Activated CD4-positive, alpha-beta T cell treated with anti-CD3 and anti-CD28 coated beads, Interleukin-2, amount 10 ng/mL, durations not matched to agents 24 days and 14 days (primary cell): ENCODE measurements at places on chromosomes 6 and 20. TPM values are rescaled to one million over a fixed set of nuclear protein-coding genes. Genes with fewer than 3 reads are reported as not detected.

The MOXD1 gene
- 0.12 TPM in 1 of 2 replicates, not detected in the other for total RNA-seq

The C20orf96 gene
- total RNA-seq, result 5.7 and 6.7 TPM in 2 replicates

The TMEM244 gene
- not detected in 2 replicates for total RNA-seq

GRCh38 chr20:24677626-24678315 lies 208.3 kb downstream of the SYNDIG1 start:
- no peak overlapping the region for H3K4me3 ChIP-seq
- no peaks in the 10 kb centered on the region for H3K4me1 ChIP-seq
- DNase-seq, result no peak
- H3K27ac ChIP-seq, result no peak overlapping the region

GRCh38 chr6:169862892-169863525 lies 111.6 kb downstream of the ERMARD start:
- H3K36me3 ChIP-seq, result no peaks in the 10 kb centered on the region
- DNase-seq, result no peak
- no peak overlapping the region for H3K27ac ChIP-seq
- H3K4me3 ChIP-seq, result no peak overlapping the region
- H3K4me1 ChIP-seq, result peaks cover 5% of the 10 kb centered on the region

- H3K4me3 ChIP-seq, result no peak overlapping the region
- no peak overlapping the region for H3K27ac ChIP-seq
- H3K36me3 ChIP-seq, result no peaks in the 10 kb centered on the region
- no peak for DNase-seq
Observed at GRCh38 chr6:142597836-142598235, 296.0 kb downstream of the ADGRG6 start.

DNA sequence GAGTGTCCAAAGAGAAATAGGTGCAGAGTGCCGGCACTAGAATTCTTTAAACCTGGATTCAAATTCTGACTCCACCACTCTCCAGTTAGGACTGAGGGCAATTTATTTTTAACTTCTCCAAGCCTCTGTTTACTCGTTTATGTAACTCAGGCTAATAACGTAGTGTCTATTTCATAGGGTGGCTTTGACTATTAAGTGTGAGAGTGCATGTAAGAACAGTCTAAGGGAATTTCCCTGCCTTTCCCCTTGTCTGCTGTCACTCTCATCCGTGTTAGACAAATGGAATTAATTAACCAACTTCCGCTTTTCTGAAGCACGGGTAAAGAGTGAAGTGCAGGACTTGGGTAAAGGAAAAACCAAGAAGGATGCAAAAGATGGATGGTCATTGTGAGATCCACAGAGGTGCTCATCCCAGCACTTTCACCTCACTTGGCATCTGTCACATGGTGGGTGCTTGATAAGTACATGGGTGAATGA lies 4.1 kb upstream of the ZKSCAN8 start:
- H3K4me3 ChIP-seq, result peak overlapping the region; percentile 93
- H3K36me3 ChIP-seq, result peaks cover 14% of the 10 kb centered on the region
- peak; percentile 72 for DNase-seq

GRCh38 chr6:116450769-116451740 lies 10.1 kb upstream of the CALHM6 start:
- peak; percentile 63 for DNase-seq
- peaks cover 9% of the 10 kb centered on the region for H3K27me3 ChIP-seq
- H3K36me3 ChIP-seq, result peaks cover 7% of the 10 kb centered on the region

GRCh38 chr6:170222498-170223471 lies 68.1 kb downstream of the DLL1 start:
- H3K36me3 ChIP-seq, result no peaks in the 10 kb centered on the region
- H3K27me3 ChIP-seq, result peaks cover 1% of the 10 kb centered on the region
- H3K27ac ChIP-seq, result no peak overlapping the region
- H3K4me1 ChIP-seq, result no peaks in the 10 kb centered on the region

- H3K27ac ChIP-seq, result peak overlapping the region; percentile 98
- no peak for DNase-seq
- H3K4me3 ChIP-seq, result peak overlapping the region; percentile 94
Observed at GRCh38 chr6:109381061-109381746, 1.1 kb downstream of the CD164 start.

- peaks cover 6% of the 10 kb centered on the region for H3K36me3 ChIP-seq
- H3K4me1 ChIP-seq, result peaks cover 13% of the 10 kb centered on the region
- no peak overlapping the region for H3K27ac ChIP-seq
- DNase-seq, result no peak
Observed at GRCh38 chr6:34381081-34381480, 11.4 kb downstream of the NUDT3 start.

- peaks cover 59% of the 10 kb centered on the region for H3K4me1 ChIP-seq
- peaks cover 18% of the 10 kb centered on the region for H3K27me3 ChIP-seq
- peak overlapping the region; percentile 86 for H3K27ac ChIP-seq
- peaks cover 2% of the 10 kb centered on the region for H3K36me3 ChIP-seq
- H3K4me3 ChIP-seq, result peak overlapping the region; percentile 76
Observed at GRCh38 chr6:14635195-14635594, 517.6 kb downstream of the CD83 start.

DNA sequence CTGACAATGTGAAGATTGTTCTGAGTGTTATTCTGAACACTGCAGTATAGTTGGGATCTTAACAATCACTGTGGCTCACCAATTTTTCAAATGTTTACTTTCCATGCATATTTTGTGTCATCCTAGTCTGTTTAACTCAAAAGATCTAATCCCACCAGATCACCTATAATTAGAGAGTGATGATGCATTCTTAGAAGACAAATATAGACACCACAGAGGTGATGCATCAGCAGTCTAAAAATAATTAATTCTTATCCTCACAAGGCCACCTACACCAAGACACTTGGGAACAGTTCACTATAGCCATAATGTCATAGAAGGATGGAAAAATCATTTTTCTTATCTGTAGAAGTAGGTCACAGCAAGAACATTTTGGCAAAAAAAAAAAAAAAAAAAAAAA lies 154.8 kb downstream of the UBE3D start:
- H3K4me1 ChIP-seq, result no peaks in the 10 kb centered on the region
- H3K27me3 ChIP-seq, result no peaks in the 10 kb centered on the region
- no peak overlapping the region for H3K4me3 ChIP-seq
- no peak overlapping the region for H3K27ac ChIP-seq
- no peak for DNase-seq
- H3K36me3 ChIP-seq, result no peaks in the 10 kb centered on the region

DNA sequence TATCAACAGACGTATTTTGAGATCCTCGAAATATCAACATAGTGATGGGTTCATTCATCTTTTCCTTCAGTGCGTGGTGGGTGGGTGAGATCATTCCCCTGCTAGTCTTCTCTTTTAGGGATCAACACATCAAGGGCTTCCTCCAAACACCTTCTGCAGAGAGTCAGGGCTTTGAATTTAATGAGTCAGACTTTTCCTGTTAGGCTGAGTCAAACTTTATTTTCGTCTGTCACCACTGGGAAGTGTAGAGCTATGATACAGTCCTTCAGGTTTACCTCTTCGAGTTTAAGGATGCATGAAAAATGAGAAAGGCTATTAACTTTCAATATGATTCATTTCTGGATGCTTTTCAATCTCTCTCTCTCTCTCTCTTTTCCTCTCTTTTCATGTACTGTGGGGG lies 189.1 kb downstream of the BMP2 start:
- no peak overlapping the region for H3K4me3 ChIP-seq
- no peak for DNase-seq
- no peak overlapping the region for H3K27ac ChIP-seq
